Fibroblast of villous mesenchyme (primary cell): ENCODE measurements at places on chromosomes 6 and 20. TPM values are rescaled to one million over a fixed set of nuclear protein-coding genes. Genes with fewer than 3 reads are reported as not detected.

GRCh38 chr6:128271011-128271410, 249.4 kb downstream of the PTPRK start:
- no peak for DNase-seq

GRCh38 chr20:32456869-32457478, 98.8 kb downstream of the ASXL1 start:
- peak; percentile 69 for DNase-seq

DNA sequence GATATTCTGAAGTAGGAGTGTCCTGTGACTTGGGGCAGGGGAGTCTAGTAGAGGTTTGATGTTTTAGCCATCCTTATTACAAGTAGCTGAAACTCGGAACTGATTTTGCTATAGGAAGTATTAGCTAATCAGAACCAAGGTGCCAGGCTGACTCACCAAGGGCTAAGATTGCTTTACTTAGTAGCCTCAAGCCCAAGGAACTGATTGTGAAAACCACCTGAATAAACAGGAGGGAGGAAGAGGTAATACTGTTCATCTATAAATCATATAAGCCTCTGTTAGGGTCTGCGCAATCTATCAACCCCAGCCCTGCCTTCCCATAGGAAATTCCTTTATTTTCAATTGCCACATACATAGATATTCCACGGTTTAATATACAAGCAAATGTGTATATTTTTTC, 54.4 kb downstream of the GNAS start:
- peak; percentile 66 for DNase-seq

DNA sequence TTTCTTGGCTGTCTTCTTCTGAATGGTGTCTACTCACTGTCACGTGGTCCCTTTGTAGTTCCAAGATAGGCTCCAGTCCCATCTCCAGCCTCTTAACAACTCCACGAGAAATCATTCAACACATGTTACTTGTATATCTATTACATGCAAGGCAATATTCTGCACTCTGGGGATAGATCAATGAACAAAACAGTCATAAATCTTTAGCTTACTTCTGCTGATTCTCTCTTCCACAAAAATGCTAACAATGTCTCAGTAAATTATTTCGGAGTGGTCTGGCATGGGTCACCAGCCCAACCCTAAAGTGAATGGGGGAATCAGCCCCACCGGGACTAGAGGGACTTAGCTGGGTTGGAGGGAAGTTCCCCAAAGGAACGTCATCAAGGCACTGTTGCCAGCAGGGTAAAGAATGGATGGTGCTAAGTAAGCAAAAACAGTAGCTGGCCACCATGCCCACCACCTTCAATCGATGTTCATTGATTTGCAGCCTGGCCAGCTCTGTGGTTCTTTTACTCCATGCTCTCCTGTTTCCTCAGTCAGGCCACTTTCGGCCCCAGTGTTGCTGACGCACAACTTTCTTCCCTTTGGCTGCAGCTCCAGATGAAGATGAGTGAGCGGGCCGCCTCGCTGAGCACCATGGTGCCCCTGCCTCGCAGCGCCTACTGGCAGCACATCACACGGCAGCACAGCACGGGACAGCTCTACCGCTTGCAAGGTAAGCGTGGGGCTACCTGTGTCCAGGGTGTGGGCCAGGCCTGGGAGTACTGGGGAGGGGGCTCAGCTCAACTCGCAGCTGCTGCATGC, 167.7 kb downstream of the DOK5 start:
- no peak for DNase-seq

DNA sequence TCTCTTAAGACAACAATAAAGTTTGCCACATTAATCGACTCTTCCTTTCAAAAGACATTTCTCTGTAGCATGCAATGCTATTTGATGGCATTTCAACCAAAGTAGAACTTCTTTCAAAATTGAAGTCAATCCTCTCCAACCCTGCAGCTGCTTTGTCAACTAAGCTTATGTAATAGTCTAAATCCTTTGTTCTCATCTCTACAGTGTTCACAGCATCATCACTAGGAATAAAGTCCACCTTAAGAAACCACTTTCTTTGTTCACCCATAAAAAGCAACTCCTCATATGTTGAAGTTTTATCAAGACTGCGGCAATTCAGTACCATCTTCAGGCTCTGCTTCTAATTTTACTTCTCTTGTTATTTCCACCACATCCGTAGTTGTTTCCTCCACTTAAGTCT, 11.5 kb upstream of the BLOC1S5 start:
- no peak for DNase-seq

DNA sequence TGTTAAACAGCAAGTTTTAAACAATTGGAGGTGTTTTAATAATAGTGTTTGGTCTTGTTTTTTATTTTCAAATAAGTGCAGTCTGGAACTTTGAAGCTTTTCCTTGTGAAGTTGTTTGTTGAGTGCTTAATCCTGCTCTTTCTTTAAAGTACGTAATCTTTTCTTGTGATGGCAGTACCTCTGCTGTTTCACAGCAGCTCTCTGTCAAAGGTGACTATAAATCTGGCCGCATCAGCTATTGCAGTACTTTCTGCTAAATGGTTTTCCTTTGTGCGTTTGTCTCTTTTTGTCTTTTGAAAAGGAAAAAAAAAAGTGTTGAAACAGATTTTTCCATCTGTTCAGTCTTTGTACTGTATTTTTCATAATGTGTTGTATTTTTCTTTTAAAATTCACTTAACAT, 12.7 kb downstream of the STXBP5 start:
- DNase-seq: peak; percentile 53

DNA sequence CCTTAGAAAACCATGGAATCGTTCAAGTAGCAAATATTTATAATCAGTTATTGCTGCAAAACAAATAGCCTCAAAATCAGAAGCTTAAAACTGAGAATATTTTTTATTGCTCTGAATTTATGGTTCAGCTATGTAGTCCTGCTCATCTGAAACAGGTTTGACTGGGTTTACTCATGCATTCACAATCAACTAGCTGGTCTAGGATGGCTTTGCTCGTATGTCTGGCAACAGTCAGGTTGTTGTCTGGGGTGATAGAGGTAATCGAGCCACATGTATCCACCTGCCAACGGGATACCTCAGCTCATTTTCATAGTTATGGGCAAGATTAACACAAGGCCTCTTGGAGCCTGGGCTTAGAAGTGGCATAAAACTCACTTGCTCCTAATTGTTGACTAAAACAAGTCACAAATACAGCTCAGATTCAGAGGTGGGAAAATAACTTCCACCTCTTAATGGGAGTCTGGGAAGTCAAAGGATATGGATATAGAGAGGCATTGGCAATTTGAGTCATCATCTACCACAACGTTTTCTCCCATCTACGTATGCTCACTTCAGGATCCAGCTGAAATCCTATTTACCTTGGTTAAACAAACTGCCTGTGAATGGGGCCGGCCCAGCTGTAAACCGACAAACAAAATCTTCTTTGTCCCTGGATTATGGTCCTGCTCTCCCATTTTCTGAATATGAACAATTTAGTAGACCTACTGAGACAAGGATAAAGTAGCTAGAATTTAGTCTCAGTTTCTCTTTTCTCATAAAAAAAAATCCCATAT, 54.5 kb upstream of the TENT5A start:
- no peak for DNase-seq

GRCh38 chr6:112204350-112204706, 50.0 kb downstream of the LAMA4 start:
- DNase-seq: peak; percentile 38

DNA sequence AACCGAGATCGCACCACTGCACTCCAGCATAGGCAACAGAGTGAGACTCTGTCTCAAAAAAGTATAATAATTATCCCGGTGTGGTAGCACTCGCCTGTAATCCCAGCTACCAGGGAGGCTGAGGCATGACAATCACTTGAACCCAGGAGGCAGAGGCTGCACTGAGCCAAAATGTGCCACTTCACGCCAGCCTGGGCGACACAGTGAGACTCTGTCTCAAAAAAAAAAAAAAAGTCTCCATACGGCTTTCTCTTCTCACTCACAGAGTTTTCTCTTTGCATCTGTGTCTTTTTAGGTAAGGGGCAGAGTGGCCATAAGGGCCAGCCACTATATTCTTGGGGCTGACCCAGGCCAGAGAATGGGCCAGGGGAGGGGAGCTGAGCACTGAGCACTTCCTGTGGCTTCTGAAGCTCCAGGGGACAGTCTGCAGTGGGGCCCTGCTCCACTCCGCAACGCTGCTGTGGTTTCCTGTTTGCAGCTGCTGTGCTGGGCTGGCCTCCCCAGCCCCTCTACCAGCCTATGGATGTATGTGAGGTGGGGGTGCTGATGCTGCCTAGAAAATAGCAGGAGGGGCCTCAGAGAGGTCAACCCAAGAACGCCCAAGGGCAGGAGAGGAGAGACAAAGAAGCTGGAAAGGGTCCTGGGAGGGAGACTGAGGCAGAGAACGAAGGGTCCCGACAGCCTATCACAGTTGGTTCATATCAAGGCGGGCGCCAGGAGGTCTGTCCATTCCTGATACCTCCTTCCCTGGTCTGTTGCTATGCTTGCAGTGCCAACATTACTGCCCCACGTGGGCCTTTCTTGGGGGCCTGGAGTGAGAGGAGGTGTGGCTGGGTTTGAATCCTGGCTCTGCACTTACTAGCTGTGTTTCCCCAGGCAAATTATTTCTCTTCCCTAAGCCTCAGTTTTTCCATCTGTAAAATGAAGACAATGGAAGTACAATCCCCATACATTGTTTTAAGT, 16.0 kb downstream of the SLA2 start:
- DNase-seq: no peak

- DNase-seq: no peak
Measured at GRCh38 chr6:53834132-53834531, 39.3 kb downstream of the LRRC1 start.

- DNase-seq: no peak
Measured at GRCh38 chr6:106360989-106361430, 493 bp downstream of the CRYBG1 start.

DNA sequence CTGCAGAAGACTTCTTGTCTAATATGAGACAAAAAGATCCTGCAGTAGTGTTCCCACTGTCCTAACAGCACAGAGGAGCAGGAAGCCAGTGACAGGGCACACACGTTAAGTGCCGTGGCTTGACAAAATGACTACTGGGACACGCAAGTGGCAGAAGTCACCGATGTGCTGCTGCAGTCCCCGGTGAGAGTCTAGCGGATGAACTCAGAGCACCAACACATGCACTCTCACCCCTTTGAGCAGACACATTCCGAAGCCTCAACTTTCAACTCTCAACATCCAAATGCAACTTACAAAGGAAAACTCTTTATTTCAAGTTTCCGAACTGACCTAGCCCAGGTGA, 898 bp downstream of the LAMA4 start:
- DNase-seq: no peak

DNA sequence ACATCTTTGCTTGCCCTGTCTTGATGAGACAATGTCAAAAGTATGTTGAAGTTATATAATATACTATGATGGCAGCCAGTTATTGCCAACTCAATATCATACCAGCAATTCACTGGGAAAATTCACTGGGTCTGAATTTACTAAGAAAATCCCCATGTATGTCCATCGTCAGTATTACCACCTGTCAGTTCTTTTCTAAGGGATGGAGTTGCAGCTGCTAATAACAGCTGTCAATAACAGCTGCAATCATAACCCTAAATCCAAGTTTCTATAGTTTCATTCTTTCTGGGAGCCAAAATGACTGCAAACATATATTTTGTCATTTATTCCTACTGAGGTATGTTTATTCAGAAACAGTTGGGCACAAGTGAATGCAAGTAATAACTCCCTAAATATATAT, 132.6 kb upstream of the RIN2 start:
- DNase-seq: no peak

- DNase-seq: no peak
Measured at GRCh38 chr20:11090751-11091150, 417.0 kb upstream of the JAG1 start.

- no peak for DNase-seq
Measured at GRCh38 chr20:54624706-54625390, 149.5 kb downstream of the DOK5 start.

DNA sequence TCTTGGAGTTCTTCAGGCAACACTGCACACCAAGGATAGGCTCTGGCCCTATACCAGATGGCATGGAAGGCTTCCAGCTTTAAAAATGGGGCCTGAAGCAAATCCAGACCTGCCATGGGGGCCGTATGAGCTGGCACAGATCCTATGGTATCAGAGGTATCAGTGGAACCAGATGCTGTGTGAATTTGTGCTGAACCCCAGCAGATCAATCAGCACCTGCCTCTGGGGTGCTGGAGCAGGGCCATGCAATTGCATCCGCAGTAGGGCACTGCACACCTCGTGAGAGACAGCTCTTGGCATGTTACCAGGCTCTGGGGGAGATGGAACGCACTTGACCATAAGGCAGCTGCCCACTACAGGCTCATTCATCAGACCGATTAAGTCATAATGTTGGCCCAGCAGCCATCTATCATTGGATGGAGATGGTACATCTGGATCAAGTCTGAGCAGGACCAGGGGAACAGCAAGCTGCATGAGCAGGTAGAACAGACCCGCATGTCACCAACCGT, 221.5 kb downstream of the MYLK4 start:
- no peak for DNase-seq

- DNase-seq: no peak
Measured at GRCh38 chr20:62872184-62872847, 10.7 kb upstream of the TCFL5 start.

- DNase-seq: no peak
Measured at GRCh38 chr20:10779911-10780310, 106.1 kb upstream of the JAG1 start.

- no peak for DNase-seq
Measured at GRCh38 chr6:39339868-39340550, 17.5 kb upstream of the KCNK16 start.

- DNase-seq: no peak
Measured at GRCh38 chr20:62219101-62219991, 732 bp downstream of the HRH3 start.

- DNase-seq: no peak
Measured at GRCh38 chr6:143694560-143694959, 16.8 kb downstream of the PHACTR2 start.

- no peak for DNase-seq
Measured at GRCh38 chr6:107083921-107084320, 31.4 kb downstream of the BEND3 start.

HLA-DQB2 gene
- total RNA-seq: not detected in 2 replicates

ECT2L gene
- not detected in 2 replicates for total RNA-seq

TGM3 gene
- total RNA-seq: not detected in 2 replicates

GGTLC1 gene
- total RNA-seq: not detected in 2 replicates

IPCEF1 gene
- 0.32 and 0.86 TPM in 2 replicates for total RNA-seq

OR2J3 gene
- under 0.01 TPM in 1 of 2 replicates, not detected in the other for total RNA-seq

ADGRG6 gene
- total RNA-seq: 33.2 and 153 TPM in 2 replicates

GRM4 gene
- under 0.01 TPM in 2 replicates for total RNA-seq

SLCO4A1 gene
- 0.97 and 3.0 TPM in 2 replicates for total RNA-seq

STX16 gene
- total RNA-seq: 25.4 and 34.1 TPM in 2 replicates
